ENCODE measurements at places on chromosomes 16 and 17.

DNA sequence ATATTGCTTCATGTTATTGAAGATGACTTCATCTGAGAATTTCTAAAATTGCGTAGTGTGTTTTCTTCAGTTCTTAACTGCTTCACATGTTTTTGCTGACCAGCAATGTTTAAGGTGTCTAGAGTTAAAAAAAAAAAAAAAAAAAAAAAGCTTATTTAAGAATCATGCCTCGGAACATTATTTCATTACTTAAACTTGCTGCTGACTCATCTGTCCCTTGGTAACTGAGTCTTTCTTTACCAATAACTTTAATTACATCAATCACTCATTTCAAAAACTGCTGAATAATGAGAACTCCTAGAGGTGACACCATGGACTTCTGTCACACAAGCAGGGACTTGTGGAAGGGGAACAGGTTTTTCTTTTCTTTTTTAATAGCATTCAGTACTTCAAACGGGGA, 16.2 kb downstream of the IRX5 start:
- no peak for DNase-seq

DNA sequence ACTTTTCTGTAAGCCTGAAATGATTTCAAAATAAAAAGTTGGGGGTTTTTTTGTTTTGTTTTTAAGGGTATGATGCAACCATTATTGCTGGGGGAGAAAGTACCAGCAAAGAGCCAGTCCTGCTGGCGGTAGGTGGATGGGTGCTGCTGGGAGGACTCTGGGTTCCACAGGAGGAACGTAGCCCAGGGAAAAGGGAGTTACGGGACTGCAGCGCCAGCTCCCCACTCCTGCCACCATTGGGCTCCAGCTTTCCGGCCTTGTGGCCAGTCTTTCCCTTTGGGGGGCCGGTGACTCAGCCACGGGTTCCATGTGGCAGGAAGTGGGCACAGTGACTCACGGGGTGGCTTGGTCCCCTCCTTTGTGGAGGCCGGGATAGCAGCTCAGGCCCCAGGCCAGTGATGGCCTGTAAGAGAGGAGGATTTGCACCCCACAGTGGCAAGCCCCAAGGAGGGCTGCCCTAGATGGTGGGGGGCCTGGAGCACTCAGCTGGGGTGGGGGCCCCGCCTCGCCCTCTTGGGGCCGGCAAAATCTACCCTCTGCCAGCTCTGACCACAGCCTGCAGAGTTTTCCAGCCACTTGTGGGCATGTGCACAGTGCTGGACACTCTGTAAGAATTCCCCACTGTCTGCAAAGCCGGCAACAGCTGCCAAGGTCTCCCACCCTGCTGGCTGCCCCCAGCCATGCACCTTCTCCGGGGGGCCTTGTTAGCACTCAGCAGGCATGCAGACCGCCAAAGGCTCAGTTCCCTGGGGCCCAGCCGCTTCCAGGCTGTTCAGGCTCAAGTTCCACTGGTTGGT, 30.4 kb downstream of the SOCS3 start:
- DNase-seq: no peak

DNA sequence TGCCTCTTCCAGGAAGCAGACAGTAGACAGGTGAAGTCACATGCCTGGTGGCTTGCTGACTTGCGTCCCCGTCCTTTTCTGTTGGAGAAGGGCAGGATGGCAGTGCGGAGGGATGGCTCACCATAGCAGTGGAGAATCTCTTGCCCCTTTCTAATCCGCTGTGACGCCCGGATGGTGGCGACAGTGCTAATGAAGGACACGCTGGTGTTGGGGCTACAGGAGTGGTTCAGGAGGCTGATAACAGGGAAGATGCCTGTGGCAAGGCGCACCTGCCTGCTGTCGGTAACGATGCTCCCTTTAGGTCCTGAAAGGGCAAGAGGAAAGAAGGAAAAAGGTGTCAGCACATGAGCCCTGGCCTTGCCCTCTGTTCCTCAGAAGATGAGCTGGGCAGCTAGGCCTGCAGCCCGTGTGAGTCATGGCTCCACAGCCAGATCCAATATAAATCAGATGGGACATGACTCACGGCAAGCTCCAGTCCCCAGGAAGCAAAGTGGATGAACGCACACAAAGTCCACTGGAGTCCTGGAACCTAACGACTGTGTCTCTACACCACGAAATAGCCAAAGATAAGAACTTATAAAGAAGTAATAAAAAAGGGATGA, 25.5 kb downstream of the SERPINF1 start:
- no peak for DNase-seq

- DNase-seq: no peak
Measured at GRCh38 chr17:49287481-49287880, 56.9 kb upstream of the PHOSPHO1 start.

GRCh38 chr16:2236337-2237101, at the start of gene DNASE1L2:
Gene DNASE1L2 (plus strand): TSS chr16:2236444. CDS start chr16:2236817, 373 bp downstream.
- DNase-seq: no peak

DNA sequence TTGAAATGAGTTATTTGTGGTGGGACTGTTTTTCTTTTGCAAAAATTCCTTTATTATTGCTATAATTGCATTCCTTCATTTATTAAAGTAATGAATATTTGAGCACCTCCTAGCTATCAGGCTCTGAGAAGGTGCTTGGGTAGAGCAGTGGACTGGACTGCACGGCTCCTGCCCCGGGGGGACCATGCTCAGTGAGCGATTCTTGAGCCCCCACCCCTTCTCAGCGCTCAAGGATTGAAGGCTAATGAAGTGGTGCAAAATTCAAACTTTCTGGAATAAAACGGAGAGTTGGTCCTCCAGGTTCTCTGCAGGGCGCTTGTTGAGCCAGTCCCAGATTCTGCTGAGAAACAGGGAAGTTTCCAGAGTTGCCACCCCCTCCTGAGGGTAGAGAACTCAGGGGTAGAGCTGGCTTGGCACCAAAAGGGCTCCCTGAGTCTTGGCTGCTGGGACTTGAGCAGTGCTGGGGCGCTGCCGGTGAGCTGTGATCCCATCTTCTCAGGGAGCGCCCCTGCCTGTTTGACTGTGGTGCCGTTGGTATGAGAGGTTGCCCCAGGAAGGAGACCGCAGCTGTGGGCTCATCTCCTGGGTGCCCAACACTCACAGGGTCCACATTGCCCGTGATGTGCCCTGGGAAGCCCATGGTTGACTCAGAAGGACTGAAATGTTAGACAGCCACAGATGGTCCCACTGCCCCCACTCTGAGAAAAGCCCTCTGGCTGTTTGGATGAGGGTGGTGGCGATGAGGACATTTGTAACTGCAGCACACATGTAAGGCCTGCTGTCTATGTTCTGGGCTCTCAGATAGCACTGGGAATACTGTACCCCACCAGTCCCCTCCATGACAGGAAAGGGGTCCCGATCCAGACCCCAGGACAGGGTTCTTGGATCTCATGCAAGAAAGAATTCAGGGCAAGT, 20.0 kb downstream of the KSR1 start:
- no peak for DNase-seq

Measured in NCI-H526 (cell line).